ENCODE measurements at places on chromosomes 13 and 19. TPM values are rescaled to one million over a fixed set of nuclear protein-coding genes. Genes with fewer than 3 reads are reported as not detected.

DNA sequence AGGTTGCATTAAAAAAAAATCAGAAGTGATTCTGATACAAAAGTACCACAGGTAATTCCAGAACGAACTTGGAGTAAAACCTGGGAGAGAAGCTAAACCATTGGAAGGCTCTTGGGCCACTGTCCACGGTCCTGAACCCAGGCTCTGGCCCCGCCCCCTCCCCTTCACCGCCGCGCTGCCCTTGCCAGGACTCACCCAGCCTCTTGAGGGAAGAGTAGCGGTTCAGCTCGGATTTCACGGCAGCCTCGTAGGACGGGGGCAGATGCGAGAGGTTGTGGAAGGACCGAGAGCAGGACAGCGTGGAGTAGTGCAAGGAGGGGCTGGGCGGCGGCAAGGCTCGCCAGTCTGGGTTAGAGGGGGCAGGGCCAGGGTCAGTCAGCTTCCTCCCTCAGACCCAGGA lies 5.7 kb downstream of the SHISA7 start:
- H3K27me3 ChIP-seq = no peaks in the 10 kb centered on the region
- H3K4me3 ChIP-seq = no peak overlapping the region
- DNase-seq = no peak

GRCh38 chr13:91355826-91356710 lies 8.6 kb downstream of the MIR17HG start:
- no peak for DNase-seq
- H3K4me1 ChIP-seq = peaks cover 11% of the 10 kb centered on the region
- H3K27me3 ChIP-seq = no peaks in the 10 kb centered on the region
- H3K27ac ChIP-seq = no peak overlapping the region
- no peaks in the 10 kb centered on the region for H3K36me3 ChIP-seq
- H3K4me3 ChIP-seq = no peak overlapping the region

Gene SWSAP1
- total RNA-seq = 1.7 TPM

Gene PINLYP
- total RNA-seq = 8.2 TPM

Gene ZSCAN5A
- 10.2 TPM for total RNA-seq

Gene DAND5
- total RNA-seq = not detected
